Endodermal cell (in vitro differentiated cells): ENCODE measurements at places on chromosomes 1 and 21. TPM values are rescaled to one million over a fixed set of nuclear protein-coding genes. Genes with fewer than 3 reads are reported as not detected.

The LENEP gene
- 1.4 and 2.0 TPM in 2 replicates for total RNA-seq

DNA sequence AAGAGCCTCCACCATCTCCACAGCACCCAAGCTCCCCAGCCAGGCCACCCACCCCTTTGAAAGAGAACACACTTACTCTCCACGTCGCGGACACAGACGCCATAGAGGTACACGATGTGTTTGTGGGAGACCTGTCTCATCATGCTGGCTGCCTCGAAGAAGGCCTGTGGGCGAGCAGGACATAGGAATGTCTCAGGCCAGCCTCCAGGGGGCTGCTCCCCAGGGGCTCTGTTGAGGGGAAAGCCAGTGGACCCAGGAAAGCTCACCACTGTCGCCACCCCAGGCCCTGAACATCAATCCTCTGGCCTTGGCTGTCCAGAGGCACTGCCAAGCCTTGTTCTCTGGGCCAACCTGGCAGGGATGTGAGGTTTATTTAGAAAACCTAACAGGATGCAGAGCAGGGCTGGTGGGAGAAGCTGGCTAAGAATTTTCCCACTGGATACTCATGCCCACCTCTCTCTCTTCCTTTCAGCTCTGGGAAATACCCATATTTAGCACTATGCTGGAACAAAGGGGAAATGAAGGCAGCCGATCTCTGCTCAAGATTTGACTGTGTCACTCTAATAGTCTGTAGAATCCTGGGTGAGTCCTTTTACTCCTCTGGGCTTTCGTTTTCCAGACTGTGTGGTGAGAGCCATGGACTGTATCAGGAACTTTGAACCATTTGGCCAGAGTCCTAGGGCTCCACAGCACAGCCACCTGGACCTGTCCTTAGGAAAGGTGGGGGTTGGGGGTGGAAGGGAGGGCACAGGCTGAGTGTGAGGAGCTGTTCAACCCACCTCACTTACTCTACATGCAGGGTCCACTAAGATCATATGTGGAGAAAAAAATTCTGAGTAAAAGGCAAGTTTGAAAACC, 101.9 kb downstream of the RAVER2 start:
- H3K27ac ChIP-seq = no peak overlapping the region
- DNase-seq = no peak
- no peak overlapping the region for H3K4me3 ChIP-seq
- no peaks in the 10 kb centered on the region for H3K27me3 ChIP-seq

- H3K27me3 ChIP-seq = no peaks in the 10 kb centered on the region
- no peak overlapping the region for H3K4me3 ChIP-seq
- no peak overlapping the region for H3K27ac ChIP-seq
- no peak for DNase-seq
- H3K36me3 ChIP-seq = peaks cover 25% of the 10 kb centered on the region
- no peaks in the 10 kb centered on the region for H3K4me1 ChIP-seq
Observed at GRCh38 chr1:51433269-51433971, 85.6 kb downstream of the EPS15 start.

GRCh38 chr1:215526147-215526845, 40.8 kb upstream of the KCTD3 start:
- no peak overlapping the region for H3K27ac ChIP-seq
- H3K4me3 ChIP-seq = no peak overlapping the region
- no peaks in the 10 kb centered on the region for H3K27me3 ChIP-seq
